ENCODE measurements at places on chromosomes 3 and 15. TPM values are rescaled to one million over a fixed set of nuclear protein-coding genes. Genes with fewer than 3 reads are reported as not detected.

CCDC80 gene
- 3.0 TPM for total RNA-seq

STAC gene
- 7.7 TPM for total RNA-seq

TMA7 gene
- 153 TPM for total RNA-seq

ANKRD34C gene
- not detected for total RNA-seq

C3orf22 gene
- not detected for total RNA-seq

IGSF10 gene
- total RNA-seq: under 0.01 TPM

SCN11A gene
- total RNA-seq: under 0.01 TPM

MCTP2 gene
- 22.0 TPM for total RNA-seq

ZNF385D gene
- total RNA-seq: not detected

GNB5 gene
- 46.9 TPM for total RNA-seq

ISLR gene
- not detected for total RNA-seq

CLSTN2 gene
- total RNA-seq: 0.43 TPM

GOLGA8K gene
- total RNA-seq: not detected

ZNF860 gene
- total RNA-seq: 1.9 TPM

PLAAT1 gene
- total RNA-seq: 0.85 TPM

TPRG1 gene
- total RNA-seq: 0.24 TPM

PLCB2 gene
- not detected for total RNA-seq

AMOTL2 gene
- 114 TPM for total RNA-seq

AZI2 gene
- total RNA-seq: 57.3 TPM

LRTM1 gene
- total RNA-seq: not detected

P2RY13 gene
- total RNA-seq: not detected

TMEM40 gene
- 21.4 TPM for total RNA-seq

RETNLB gene
- not detected for total RNA-seq

EOMES gene
- total RNA-seq: not detected

TLR9 gene
- total RNA-seq: under 0.01 TPM

MESP1 gene
- under 0.01 TPM for total RNA-seq

KBTBD13 gene
- under 0.01 TPM for total RNA-seq

Data from tracheal epithelial cell (primary cell).